ENCODE measurements at places on chromosomes 16 and 17.

DNA sequence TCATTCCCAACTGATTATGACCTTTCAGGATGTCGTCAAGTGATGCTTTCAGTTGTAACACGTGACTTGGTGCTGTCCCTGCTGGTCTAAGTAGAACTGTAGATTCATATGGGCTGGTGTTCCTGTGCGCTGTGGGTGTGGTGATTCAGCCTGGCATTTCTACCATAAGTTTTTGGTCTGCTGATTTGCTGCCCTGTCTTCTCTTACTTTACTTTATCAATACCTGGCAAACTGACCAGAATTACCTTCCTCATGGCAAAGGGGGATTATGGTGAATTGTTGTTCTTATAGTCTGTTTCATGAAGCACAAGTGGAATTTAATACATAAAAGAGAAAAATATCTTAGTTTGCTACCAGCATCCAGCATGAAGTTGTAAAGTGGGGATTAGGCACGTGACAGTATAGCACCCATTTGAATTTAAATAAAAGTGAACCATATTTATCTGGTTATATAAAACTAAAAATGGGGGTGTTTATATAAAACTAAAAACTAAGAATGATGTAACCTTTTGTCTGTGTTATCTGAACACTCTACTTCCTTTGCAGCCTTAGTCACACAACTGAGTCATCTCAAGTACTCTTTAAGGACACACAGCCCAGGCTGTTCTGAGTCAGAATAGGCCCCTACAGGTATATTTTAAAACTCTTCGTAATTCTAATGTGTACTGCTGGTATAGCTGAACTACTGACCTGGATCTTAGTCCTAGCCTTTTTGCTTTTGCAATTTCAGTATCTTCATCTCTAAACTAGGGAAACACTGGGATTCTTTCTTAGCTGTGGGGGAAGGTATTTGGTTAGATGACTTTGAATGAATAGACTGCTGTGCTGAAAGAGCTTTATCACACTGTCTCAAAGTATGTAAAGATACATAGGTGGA is 28.3 kb downstream of the TTC19 start:
- DNase-seq = no peak

DNA sequence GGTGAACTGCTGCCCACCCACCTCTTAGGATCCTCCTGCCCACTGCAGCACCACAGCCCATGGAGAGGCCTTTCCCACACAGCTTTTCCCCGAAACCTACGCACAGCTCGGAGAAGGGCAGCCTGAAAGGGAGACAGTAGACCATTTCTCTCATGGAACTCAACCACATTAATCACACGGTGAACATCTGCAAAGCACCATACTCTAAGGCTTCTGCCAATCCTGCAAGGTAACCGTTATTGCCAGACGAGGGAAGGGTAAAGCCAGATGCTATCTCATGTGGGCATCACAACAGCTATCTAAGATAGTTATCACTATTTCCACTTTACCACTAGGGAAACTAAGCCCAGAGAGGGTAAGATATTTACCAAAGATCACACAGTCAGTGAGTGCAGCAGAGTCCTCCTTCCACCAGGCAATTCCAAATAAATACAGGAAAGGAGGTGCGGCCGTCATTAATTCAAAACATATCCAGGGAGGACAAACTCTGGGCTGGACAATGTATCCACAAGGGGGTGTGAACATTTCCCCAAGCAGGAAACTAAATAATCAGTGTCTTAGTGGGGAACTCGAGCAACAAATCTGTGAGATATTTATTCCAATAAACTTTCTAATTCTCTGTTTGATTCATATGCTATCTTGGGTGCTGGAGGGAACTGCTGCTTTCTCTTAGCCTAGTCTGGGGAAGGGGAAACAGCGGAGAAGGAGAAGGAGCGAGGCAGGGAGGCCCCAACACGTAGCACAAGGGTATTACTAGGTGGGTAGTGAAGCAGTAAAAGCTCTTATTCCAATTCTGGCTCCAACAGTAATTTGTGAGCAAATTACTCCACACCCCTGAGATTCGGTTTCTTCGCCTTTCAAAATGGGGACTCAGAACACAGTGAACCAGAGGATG is 723 bp downstream of the TMEM186 start:
- no peak for DNase-seq

DNA sequence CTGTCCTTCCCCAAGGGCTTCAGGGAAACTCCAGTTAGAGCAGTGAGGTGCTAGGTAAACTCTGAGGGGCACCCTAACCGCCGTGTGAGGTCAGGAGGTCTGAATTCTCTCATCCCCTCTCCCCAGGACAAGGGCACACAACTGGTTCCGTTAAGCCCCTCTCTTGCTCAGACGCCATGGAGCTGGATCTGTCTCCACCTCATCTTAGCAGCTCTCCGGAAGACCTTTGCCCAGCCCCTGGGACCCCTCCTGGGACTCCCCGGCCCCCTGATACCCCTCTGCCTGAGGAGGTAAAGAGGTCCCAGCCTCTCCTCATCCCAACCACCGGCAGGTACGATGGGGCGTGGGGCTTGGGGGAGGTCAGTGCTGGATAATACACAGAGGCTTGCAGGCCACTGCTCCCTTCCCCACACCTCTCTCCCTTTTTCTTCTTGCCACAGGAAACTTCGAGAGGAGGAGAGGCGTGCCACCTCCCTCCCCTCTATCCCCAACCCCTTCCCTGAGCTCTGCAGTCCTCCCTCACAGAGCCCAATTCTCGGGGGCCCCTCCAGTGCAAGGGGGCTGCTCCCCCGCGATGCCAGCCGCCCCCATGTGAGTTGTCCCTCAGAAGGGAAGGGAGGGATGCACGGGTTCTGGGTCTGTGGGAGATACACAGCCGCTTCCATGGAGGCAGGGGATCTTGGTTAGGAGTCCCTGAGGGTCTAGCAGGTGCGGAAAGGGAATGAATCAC is 4.6 kb downstream of the GRB7 start:
- no peak for DNase-seq

DNA sequence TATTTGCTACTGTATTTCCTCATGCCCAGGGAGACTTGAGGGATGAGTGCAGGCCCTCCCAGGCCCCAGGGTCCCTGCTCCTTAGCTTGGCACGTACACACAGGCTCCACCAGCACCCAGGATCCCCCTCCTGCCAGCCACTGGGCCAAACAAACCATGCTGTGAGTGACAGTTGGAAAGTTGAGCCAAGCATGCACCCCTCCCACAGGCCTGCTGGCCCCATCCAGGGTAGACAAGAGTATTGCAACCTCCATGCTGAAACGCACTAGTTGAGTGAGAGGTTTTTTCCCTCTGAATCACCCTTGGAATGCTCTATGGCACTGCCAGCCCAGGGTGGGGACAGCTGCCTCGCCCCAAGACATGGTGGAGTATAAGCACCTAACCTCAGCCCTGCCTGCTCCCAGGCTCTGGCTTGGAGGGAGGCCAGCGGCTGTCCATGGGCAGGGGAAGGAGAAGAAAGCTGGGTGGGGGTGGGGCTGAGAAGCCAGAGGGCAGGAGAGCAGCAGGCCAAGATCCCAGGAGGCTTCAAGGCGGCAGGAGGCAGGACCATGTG is 49.6 kb downstream of the PITPNM3 start:
- DNase-seq = no peak

- no peak for DNase-seq
Observed at GRCh38 chr17:54907376-54907775, 6.7 kb downstream of the TOM1L1 start.

DNA sequence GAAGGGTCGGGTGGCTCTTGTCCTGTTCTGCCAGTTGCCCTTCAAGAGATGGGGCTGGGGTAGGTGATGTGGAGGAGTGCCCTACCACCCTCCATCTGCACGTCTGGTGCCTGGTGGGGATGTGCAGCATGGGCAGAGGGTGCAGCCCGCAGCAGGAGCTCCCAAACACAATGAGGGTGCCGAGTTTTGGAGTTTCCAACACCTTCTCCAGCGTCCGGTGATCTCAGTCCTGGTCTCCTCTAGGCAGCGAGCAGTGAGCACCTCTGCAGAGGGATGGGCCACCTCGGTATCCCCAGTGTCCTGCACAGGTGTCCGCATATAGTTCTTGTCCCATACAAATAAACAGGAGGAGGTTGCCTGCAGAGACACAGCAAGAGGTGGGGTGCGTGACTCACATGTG is 136.0 kb downstream of the ENGASE start:
- no peak for DNase-seq

- no peak for DNase-seq
Observed at GRCh38 chr16:30985401-30986128, 558 bp downstream of the HSD3B7 start.

GRCh38 chr17:65102788-65103187 is 34.4 kb upstream of the RGS9 start:
- no peak for DNase-seq

DNA sequence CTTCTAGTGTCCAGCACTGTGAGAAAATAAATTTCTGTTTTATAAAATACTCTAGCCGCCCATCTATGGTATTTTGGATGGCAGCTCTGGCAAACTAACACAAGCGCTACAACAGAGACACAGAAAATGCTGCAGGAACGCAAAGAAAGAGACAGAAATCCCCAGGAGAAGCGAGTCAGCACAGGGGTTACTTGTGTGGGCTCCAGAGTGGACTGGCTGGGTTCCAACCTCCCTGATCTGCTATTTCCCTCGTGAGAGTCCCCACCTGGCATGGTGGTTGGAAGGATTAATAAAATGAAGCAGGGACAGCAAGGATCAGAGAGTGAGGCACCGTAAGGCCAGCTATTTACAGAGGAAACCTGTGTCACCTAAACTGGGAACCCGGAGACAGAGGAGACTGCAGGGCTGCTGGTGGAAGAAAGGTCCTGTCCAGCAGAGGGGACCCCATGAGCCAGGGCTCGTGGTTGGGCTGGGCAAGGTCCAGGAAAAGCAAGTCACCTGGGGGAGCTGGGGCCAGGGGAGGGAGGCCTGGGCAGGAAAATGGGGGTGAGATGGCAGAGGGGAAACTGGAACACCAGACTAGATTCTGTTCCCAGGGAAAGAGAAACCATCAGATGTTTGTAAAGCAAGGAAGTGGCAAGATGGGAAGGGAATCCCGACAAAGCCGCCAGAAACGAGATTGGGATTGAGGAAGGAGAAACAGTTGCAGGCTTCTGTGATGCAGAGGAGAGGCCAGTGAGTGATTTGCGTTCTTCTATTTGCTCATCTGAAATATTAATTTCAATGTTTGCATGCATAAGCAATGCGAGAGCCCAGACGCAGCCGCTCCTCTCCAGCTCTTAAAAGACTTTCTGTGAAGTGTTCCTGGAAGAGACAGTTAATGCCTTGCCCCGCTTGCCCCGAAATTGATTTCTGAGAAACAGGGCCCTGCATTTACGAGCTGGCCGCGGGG is 63.0 kb upstream of the TEKT3 start:
- DNase-seq = no peak

GRCh38 chr16:28218109-28218508 is 6.3 kb upstream of the XPO6 start:
- DNase-seq = peak; percentile 87

- no peak for DNase-seq
Observed at GRCh38 chr17:75773808-75774470, 8.9 kb upstream of the GALK1 start.

DNA sequence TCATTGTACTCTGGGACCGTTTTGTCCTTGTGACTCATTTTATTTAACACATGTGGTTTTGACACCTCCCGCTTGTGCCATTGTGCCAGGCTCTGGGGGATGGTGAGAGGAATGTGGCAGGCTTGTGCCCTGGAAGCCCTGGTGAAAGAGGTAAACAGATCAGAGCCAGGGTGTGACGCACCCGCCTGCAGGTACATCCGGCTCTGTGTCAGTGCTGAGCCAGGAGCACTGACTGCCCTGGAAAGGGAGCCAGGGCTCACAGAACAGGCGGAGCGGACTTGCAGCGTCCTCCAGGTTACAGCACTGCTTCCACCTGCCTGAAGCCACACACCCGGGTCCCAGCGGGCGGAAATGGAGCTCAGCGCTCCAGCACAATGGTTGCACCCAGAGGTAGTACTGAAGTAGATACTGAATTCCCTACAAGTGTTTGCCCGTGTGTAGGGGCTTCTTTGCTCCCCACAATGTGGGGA is 30.6 kb downstream of the CDRT15 start:
- peak; percentile 51 for DNase-seq

DNA sequence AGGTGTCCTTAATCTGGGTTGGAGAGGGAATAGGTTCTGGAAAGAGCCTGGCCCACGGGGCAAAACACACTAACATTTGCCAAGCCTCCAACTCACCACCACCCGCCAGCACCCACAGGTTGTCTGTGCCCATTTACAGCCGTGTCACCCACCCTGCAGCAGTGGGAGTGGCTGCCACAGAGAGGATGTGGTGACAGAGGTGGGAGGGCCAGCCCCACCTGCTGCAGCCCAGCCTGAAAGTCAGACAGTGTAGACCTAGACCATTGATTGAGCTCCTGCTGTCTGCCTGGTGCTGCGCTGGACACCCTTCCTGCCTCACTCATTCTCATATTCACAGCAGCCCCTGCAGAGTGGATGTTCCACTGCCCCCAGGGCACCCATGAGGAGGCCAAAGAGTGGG is 44.7 kb downstream of the IL21R start:
- DNase-seq = peak; percentile 87

DNA sequence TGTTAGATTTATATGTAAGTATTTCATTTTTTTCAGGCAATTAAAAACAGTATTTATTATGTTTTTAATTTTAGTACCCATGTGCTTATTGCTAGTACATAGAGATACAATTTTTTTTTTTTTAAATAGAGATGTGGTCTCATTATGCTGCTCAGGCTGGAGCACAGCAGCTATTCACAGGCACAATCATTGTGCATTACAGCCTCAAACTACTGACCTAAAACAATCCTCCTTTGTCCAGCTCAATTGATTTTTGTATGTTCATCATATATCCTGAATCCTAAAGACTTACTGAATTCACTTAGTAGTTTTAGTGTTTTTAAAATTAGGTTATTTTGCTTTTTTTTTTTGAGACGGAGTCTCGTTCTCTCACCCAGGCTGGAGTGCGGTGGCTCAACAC is 26.3 kb downstream of the SPECC1 start:
- DNase-seq = no peak

DNA sequence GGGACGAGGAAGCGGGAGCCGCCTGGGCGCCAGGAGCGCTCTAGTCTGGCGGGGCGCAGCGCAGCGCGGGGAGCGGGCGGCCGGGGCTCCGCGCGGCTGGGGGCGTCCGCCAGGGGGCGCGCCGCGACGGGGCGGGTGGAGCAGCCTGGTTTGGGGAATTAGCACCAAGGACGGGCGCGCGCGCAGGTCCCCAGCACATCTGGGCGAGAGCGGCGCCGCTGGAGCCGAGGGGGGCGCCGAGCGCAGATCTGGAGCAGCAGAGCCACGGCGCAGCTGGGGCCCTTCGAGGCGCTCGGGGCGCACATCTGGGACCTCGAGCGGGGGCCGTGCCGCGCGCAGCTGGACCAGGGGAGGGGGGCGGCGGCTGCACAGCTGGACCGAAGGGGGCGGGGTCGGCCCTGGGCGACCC is at the start of gene NXPH3:
Gene NXPH3 (plus strand): TSS at position 193 of the 409 bp plus-strand sequence. CDS start 349 bp downstream, outside the sequence.
- peak; percentile 64 for DNase-seq

DNA sequence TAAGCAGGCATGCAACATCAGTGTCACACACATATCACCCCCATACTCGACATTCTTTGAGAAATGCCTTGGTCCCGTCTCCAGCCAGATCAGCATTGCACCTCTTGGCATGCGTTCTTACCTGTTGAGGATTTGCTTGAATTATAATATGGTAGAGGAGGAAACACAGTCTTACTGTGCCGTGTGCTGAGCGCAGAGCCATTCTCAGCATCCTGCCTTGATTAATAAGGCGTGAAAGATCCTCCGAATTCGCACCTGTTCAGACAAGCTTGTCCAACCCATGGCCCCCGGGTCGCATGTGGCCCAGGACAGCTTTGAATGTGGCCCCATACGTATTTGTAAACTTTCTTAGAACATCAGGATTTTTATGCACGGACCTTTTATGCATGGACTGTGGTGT is 408.1 kb downstream of the WWOX start:
- DNase-seq = no peak

GRCh38 chr16:3508736-3509135 is 7.9 kb downstream of the CLUAP1 start:
- DNase-seq = no peak
